Frontal cortex (tissue), 4 donors: ENCODE measurements at places on chromosomes 11 and 22. TPM values are rescaled to one million over a fixed set of nuclear protein-coding genes. Genes with fewer than 3 reads are reported as not detected.

CSRP3 gene
- total RNA-seq: not detected

LIF gene
- total RNA-seq: not detected

GRM5 gene
- total RNA-seq: 149 TPM

DNA sequence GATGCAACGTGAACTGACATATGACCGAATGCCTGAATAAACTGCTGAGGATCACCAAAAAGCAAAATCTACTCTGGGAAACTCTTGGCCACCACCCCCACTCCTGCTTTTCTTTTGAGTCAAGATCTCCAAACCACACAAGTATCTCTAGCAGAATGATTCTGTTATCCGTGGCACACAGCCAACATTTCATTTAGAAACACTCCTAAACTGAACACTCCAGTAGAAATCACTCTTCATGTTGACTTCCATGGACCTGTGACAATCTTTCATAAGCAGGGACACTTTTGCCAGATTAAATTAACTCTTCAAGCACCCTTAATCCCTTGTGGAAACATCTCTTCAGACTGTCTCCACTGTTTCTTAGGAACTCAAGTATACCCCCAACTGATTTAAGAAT is 44.4 kb downstream of the VSIG10L2 start:
- no peak for DNase-seq

GRCh38 chr11:117588166-117588810 is 208.7 kb downstream of the DSCAML1 start:
- DNase-seq: no peak

DNA sequence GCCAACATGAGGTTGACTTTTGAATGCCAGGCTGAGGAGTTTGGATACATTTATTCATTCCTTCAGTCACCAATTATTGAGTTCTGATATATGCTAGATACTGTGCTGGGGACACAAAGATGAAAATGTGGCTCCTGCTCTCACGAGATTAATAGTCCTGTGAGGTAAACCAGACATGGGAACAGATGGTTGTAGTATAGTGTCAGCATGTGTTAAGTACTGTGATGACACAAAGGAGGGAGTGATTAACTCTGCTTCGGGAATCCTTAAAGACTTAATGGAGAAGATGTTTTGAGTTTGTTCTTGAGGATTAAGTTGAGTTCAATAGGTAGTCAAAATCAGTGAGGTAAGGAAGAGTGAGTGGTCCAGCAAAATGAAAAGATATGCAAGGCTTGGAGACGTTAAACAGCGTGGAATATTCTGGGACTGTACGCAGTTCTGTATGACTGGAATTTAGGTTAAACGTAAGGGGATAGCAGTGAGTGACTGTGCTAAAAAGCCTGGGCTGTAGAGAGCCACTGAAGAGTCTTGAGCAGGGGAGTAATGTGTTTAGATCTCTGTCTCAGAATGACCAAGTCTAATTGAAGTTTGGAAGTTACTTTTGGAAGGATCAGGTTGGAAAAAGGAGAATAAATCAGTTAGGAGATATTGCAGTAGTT is 11.8 kb downstream of the RNF121 start:
- no peak for DNase-seq

GRCh38 chr11:68015467-68015866 is 5.3 kb downstream of the ALDH3B1 start:
- no peak for DNase-seq
